ENCODE measurements at places on chromosomes 3 and 15.

DNA sequence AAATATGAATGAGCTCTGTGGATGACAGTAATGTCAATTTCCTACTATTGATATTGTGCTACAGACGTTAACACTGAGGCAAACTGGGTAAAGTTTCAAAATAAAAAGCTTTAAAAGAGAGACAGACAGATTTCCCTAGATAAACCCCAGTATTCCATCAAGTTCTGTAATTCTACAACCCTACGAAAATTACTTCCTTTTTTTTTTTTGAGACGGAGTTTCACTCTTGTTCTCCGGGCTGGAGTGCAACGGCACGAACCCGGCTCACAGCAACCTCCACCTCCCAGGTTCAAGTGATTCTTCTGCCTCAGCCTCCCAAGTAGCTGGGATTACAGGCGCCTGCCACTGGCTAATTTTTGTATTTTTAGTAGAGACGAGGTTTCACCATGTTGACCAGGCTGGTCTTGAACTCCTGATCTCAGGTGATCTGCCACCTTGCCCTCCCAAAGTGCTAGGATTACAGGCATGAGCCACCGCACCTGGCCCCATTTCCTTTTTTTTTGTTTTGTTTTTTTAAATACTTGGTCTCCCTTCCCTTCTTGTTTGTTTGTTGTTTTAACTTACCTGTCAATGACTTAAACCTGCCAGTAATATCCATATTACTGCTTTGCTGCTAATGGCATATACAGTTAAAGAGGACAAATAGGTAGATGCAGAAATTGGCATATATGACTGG is 57.2 kb downstream of the CBLB start:
- DNase-seq, result no peak

- no peak for DNase-seq
Observed at GRCh38 chr3:42271786-42272185, 5.8 kb upstream of the CCK start.

- DNase-seq, result no peak
Observed at GRCh38 chr3:32660634-32661033, 24.4 kb upstream of the CNOT10 start.

DNA sequence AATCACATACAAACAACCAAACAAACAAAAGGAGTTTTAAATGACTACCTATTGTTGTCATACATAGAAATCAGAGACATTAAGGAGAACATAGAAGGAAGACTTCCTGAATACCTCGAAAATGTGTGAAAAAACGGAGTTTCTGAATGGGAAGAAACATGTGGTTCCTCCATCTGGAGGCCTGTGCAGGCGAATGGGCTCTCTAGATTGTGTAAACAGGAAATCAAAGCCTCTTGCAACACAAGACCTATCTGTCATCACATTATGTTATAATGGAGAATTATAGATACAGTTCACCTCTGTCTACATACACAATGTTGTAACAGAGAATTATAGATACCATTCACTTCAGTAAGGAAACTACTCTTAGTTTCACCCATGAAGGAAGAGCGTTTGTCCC is 44.1 kb downstream of the RUBCN start:
- DNase-seq, result no peak

DNA sequence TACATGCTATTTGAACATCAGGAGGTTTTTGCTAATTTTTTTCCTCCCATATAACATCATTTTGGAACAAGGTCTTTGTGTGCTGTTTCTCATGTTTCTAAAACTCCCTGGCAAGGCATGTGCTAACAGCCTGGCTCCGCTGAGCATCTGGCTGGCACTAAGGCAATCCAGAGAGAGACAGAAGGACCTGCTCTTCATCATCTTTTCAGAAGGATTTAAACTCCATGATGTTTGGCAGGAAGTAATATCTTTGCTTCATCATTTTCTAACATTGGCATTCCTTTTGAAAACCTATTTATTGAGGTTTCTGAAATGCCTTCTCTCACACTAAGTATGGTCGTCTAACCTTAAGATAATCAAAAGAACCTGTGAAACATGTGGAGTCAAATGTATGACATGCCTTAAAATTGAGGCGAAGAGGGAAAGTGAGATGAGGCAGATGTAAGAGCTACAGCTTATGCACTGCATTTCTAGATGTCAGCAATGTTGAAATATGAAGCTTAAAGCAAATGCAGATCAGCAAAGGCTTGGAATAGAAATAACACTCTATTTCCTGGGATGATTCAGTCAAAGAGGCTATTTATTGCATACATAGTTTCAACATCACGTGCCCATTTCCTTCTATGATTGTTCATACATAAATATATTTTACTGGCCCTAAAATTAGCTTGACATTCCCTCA is 592.0 kb downstream of the ZNF385D start:
- no peak for DNase-seq

DNA sequence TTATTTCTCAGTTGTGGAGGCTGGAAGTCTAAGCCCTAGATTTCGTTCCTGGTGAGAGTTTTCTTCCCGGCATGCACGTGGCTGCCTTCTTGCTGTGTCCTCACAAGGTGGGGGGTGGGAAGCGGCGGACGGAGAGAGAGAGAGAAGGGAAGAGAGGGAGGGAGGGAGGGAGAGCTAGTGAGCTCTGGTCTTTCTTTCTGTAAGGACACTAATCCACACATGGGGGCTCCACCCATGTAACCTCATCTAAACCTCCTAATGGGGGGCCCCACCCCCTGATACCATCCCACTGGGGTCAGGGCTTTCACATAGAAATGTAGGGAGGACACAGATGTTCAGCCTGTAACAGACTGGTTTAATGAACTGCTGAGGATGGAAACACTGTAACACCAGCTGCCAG is 7.3 kb downstream of the FBLN2 start:
- DNase-seq, result no peak

- no peak for DNase-seq
Observed at GRCh38 chr3:57587905-57588304, 9.2 kb downstream of the ARF4 start.

DNA sequence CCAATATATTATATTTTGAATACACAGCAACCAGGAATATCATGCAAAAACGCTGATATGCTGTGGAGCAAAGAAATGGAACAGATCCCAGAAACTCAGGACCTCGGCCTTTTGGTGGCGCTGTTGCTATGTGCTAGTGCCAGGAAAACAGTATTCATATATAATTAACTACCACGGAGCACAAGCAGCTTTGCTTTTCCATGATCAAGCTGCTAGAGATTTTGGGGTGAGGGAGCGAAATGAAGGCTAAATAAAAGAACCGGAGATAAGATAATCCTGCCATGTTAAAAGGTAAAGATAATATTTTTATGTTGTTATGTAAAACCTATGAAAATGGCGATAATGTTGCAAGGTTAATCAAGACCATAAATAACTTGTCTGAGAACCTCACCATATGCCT is 157.7 kb upstream of the FAM3D start:
- no peak for DNase-seq
